ENCODE measurements at places on chromosomes 6 and 20.

DNA sequence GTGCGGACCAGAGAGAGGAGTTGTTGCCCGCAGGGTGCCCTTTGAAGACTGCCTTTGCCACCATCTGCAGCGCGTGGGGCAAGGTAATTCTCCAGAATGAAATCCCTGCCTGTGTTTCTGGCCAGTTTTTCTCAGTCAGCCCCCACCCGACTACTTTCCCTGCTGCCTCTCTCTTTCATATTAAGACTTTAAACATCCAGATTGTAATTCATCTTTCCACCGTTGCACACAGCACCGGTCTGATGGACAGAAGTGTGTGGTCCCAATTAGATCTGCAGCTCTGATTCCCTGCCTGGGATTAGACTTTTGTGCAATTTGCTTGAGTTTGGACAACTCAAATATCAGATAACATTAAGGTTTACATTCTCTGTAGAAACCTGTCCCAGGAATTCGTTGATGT lies 489.0 kb downstream of the QKI start:
- no peak for DNase-seq

GRCh38 chr6:98687752-98688151 lies 146.6 kb upstream of the POU3F2 start:
- DNase-seq, result no peak

DNA sequence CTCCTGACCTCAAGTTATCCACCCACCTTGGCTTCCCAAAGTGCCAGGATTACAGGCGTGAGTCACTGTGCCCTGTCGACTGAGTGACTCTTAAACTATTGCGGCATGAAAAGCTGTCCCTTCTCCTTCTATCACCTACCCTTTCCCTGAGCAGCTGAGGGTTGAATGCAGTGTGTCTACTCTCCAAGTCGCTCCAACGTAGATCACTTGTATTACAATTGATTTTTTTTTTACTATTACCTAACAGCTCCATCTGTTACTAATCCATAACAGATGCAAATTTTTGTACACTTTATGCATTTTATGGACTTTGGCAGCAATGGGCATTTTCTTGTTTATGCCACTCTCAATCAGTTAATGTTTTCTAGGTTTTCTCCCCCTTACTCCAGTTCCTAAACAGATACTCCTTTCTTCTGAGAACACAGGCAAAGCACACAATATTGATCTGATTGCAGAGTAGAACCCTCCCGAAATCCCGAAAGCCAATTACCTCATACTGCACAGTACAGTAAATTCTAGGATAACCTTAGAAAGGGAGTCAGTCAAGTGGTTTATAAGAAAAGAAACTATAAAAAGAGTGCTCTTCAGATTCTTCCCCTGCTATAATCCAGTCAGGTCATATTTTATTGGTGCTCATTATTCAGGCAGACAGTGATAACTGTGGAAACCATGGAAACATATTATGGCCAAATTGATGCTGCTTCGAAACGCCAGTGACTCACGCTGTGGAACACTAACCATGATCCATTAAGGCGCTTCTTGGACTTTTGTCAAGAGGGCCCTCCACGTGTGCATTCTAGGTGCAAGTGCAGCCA lies 273.0 kb downstream of the ADGB start:
- no peak for DNase-seq

- no peak for DNase-seq
Observed at GRCh38 chr20:42027746-42028268, 409.6 kb upstream of the CHD6 start.

- no peak for DNase-seq
Observed at GRCh38 chr6:29945281-29945820, 3.0 kb downstream of the HLA-A start.

DNA sequence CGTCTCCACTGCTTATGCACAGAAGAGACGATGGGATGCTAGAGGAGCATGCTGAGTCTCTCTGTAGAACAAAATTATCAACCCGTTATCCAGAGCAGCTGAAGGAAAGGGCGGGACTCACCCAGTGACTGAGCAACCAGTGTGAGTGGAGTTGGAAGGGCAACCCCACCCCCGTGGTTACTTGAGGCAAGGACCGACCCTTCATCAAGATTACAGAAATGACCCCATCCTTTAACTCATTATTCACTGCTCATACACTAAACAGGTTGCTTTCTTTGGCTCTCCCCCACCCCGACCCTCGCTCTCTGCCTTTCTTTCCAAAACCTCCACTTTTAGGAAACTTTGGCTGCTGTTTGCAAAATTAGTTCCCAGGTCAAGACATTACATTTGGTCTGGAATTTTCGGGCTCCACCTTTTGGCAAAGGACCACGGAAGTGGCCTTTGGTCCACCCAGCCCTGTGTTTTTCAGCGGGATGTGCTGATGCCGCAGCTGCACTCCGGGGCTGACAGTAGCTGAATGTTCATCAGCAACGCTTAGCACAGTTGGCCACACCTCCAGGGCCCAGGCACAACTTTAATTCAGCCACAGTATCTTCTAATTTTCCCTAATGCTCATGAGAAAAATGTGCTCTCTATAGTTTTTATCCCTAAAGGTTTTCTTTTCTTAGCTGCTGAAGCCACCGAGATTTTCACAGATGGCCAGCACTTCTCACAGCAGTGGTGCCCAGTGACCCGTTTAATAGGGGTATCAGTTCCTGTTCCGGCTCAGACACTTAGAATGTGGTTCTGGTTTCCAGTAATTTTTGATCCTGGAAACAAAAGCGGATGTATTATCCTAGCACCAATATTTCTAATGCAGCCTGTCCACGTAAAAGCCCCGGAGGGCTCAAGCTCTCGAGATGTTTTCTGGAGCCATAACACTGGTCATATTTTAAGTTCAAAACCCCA lies 103.6 kb upstream of the NXT1 start:
- DNase-seq, result no peak

DNA sequence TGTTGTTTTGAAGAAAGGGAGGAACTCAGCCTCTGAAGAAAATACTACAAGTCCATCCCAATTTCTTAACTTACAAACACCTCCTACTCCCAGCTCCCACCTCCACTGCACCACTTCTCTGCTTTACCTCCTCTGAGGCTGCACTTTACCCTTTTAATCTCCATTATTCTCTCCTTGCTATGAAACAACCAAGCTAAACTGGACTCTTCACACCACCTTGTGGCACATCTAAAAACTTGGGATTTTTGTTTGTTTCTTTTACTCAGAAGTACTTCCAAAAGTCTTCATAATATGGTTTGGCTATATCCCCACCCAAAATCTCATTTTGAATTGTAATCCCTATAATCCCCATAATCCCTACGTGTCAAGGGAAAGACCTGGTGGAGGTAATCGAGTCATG lies 142.2 kb downstream of the MOXD1 start:
- DNase-seq, result no peak

- no peak for DNase-seq
Observed at GRCh38 chr6:101614774-101615173, 221.3 kb downstream of the GRIK2 start.

GRCh38 chr6:157944983-157945931 lies 36.4 kb upstream of the SYNJ2 start:
- DNase-seq, result no peak

DNA sequence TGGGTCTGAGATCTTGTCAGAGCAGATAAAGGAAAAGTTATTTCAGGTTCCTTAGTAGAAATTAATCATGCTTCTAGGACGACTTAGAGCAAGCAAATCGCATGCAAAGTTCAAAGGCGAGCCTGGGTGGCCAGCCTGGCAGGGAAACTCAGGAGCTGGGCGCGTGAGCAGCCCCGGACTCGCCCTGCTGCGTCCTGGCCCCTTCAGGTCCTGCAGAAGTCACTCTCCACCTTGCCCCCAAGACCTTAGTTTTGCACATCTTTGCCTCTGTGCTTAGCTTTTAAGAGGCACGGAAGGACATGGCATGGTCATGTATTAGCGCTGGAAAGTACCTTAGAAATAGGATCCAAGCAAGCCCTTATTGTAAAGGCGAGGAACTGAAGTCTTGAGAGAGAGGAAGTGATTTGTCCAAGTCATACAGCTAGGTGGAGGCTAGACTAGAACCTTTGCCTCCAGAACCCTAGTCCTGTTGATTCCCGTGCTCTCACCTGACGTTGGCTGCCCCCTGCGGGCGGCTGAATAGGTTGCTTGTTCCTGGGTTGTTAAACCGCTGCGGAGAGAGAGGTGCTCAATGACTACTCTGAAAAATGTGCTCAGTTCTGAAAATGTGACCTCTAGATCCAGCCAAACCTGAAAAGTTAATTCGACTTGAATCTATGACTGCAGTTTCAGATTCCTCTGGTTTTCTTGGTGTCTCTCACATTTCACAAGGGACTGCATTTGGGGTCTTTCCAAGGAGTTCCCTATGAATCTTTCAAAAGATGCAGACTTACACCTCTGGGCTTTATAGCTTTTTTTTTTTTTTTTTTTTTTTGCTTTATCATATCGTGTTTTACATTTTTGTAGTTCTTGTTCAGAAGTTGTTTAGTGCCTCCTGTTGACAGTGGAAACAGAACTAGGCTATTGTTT lies 2.7 kb downstream of the MYB start:
- no peak for DNase-seq

- DNase-seq, result no peak
Observed at GRCh38 chr6:11770546-11771466, 7.8 kb downstream of the ADTRP start.

DNA sequence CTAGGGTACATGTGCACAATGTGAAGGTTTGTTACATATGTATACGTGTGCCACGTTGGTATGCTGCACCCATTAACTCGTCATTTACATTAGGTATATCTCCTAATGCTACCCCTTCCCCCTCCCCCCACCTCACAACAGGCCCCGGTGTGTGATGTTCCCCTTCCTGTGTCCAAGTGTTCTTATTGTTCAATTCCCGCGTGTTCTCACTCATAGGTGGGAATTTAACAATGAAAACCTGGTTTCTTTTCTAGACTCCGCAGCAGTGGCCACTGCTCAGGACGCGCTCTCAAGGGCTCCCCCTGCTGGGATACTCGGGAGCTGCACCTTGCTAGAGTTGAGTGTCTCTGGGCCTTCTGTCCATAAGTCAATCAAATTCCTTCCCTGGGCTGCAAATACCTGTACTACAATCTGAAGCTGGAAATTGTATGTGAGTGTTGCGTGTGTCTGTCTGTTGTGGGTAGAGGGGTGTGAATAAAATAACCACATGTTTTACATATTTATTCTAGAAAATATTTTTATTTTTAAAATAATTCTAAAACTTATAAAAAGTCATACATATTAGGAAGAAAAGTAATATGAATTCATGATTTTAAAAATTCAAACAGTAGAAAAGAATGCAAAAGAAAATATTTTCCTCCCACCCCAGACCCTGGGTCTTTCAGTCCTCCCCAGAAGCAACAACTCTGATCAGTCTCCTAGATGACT lies 8.2 kb upstream of the CEP250 start:
- DNase-seq, result peak; percentile 70

DNA sequence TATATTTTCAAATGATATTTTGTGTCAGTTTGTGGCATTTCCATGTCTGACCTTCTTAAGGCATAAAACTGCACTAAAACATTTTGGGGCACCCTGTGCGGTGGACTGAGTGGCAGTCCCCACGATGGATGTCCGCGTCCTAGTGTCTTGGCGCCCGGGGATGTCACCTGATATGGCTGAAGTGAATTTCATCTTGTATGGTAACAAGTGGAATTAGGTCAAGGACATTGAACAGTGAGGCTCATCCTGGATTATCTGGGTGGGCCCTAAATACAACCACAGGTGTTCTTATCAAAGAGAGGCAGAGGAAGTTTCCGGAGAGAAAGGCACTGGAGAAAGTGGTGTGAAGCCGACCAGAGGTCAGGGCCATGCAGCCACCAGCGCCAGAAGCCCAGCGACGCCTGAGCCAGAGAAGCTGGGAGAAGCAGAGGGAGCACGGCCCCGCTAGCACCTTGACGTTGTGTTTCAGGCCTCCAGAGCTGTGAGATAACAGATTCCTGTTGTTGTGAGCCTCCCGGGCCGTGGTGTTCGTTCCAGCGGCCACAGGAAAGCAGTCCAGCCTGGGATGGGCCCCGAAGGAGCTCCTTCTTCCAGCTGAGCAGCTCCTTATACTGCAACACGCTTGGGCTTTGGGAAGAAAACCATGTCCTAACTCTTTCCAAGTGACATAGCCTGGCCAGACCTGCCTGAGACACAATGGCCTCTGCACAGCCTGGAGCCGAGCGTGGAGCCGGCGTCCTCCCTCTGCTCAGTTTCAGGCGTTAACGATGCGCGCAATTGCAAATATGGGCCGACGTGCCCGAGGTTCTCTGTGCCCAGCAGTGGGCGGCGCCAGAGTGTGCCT lies 22.5 kb downstream of the THBS2 start:
- no peak for DNase-seq

GRCh38 chr6:66558189-66558588 lies 851.2 kb upstream of the EYS start:
- no peak for DNase-seq

DNA sequence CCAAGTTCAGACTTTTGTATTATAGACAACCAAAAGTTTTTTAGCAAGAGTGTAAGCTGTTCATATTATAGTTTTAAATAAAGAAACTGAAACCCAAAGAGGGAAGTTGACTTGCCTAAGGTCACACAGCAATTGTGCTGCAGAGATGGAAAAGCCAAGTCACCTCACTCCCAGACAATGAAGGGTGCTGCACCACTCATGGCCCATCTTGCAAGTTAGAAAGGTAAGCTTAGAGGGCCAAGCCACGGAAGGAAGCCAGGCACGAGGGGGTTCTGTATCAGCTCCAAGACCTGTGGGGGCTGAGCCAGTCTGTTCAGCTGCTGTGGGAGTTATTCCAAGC lies 860 bp downstream of the DEFB124 start:
- no peak for DNase-seq

DNA sequence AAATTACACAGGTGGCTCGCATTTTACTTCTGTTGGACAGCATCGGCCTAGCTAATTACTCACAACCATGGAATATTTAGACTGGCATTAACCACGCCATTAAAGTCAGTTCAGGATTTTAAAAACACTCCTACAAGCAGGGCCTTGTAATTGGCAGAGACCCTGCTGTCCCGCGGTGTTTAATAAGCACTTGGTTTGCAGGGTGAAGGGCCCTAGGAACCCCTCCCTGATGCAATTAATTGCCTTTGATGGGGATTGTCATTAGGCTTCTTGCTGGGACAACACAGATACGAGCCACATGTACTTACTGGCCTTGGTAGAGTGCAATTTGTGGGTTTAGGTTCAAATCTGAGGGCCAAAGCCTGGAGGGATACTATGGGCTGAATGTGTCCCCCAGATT lies 7.8 kb upstream of the VSTM2L start:
- no peak for DNase-seq
